ENCODE measurements at places on chromosomes 5 and 9. TPM values are rescaled to one million over a fixed set of nuclear protein-coding genes. Genes with fewer than 3 reads are reported as not detected.

DNA sequence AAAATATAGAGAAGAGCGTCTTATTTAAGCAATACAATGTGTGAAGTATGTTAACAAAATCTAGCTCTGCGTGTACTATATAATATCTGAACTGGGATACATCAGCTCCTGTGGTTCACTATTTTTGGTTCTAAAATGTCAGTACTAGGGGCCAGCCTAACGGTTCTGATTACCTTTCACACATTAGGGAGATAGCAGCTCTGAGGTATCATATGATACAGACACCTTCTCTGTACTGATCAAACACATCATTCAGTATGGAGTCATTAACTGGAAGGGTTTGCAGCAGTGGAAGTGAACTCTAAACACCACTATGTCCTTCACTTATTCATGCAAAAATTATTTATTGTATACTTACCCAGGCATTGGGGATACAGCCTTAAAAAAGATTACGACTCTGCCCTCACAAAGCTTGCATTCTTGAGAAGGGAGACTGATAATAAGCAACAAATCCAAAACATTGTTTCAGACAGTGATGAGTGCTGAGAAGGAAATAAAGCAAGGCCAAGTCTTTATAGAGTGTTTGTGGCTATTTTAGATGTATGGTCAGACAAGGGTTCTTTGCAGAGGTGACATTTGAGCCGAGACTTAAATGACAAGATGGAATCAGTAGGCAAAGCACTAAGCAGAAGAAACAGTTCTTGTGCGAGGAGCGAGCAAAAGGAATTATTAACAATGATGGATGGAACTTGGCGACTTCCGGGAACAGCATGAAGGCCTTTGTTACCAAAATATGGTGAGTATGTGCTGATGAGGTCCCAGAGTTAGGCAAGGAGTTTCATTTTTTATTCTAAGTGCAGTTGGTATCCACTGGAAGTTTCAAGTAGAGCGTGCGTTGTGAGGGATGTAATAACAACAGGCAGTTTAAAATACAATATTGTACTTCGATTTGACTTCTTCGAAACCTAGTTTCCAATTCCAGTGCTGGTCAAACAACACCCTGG lies 1.8 kb upstream of the LNPEP start:
- no peak for DNase-seq

DNA sequence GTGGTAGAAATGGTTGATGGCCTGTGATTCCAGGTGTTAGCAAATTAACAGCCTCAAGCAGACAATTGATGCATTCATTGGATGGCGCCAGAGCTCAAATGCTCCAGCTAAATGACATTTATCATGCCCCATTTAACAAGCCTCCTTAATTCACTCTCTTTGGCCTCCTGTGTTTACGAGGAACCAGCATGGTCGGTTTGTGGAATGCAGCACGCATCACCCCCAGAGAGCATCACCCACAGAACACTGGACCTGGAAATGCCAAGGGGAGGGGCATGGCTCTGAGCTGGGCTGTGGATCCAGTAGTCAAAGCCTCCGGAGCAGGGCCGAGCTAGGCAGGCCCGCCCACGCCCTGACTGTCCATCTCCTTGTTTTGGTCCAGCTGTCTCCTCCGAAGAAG lies 434.0 kb downstream of the GADD45G start:
- no peak for DNase-seq

- DNase-seq, result peak; percentile 94
These were observed 25.3 kb downstream of the ZDHHC11B start for GRCh38 chr5:759111-759751.

DNA sequence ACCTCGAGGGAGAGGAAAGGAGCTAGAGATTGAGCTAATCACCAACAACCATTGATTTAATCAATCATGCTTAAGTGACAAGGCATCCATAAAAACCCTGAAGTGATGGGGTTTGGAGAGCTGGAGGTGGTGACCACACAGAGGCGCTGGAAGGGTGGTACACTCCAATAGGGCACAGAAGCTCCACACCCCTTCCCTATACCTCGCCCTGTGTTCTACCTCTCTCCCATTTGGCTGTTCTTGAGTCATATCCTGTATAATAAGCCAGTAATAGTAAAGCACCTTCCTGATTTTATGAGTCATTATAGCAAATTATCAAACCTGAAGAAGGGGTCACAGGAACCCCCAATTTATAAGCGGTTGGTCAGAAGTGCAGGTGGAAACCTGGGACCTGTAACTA lies 18.3 kb downstream of the ACTL7B start:
- no peak for DNase-seq

DNA sequence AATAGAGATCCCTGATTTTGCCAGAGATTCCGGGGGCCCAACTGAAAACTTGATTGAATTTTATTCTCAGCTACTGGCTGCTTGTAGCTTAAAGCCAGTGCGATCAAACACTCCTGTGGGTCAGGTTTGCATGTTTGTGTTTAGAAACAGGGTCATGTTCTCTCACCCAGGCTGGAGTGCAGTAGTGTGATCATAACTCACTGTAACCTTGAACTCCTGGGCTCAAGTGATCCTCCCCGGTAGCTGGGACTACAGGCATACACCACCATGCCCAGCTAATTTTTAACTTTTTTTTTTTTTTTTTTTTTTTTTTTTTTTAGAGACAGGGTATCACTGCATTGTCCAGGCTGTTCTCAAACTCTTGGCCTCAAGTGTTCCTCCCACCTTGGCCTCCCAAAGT lies 66.6 kb downstream of the LRRC70 start:
- DNase-seq, result no peak

DNA sequence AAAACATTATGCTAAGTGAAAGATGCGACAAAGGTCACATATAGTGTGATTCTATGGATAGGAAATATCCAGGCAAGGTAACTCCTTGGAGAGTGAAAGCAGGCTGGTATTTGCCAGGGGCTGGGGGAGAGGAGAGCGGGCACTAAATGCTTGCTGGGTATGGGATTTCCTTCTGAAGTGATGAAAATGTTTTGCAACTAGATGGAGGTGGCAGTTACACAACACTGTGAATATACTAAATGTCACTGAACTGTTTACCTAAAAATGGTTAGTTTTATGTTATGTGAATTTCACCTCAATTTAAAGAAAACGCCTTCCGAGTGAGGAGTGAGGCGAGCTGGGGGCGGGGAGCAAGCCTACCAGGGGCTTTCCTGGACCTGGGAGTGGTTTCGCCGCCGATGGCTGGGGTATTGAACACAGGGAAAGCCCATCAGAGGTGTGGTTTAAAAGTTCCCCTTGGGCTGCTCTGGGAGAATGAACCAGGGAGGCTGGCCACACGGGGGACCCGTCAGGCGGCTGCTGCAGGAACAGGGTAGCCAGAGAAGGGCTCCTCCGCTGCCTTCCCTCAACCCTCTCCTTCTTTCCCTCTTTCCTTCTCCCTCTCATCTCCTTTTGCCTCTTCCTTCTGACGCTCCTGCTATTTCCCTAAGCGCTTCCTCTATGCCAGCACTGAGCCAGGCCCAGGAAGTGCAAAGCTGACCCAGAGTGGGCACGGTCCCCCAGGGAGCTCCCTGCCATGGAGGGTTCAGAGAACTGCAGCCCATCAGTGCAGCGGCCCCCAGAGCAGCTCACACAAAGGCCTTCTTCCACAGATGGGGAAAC lies 4.9 kb downstream of the AKNA start:
- no peak for DNase-seq

- DNase-seq, result no peak
These were observed 662.0 kb downstream of the PTPRD start for GRCh38 chr9:9950813-9951212.

GRCh38 chr9:9522406-9522805 lies 1090.4 kb downstream of the PTPRD start:
- DNase-seq, result no peak

DNA sequence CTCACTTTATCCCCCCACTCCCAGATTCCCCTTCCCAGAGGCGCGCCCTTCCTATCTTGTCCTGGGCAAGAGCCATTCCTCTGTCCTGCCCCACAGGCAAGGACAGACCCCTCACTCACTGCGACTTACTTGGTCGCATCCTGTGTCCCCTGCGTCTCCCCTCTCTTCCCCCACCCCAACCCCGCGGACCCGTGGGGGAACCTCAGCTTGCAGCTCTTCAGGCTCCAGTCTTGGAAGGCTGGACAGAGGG lies 542 bp downstream of the GGTA1 start:
- no peak for DNase-seq

- DNase-seq, result no peak
These were observed 1056.5 kb upstream of the EDIL3 start for GRCh38 chr5:85441156-85441555.

DNA sequence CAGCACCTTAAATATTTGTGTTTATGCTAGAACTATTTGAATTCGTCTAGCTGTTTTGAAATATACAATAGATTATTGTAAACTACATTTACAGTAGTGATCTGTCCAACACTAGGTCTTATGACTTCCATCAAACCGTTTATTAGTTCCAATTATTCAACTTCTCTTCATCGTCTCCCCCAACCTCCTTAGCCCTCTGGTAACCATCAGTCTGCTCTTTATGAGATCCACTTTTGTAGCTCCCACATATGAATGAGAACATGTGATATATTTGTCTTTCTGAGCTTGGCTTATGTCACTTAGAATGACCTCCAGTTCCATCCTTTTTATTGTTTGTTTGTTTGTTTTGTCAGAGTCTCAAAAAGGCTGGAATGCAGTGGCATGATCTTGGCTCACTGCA lies 11.8 kb downstream of the DMXL1 start:
- no peak for DNase-seq

GRCh38 chr9:124062172-124062571 lies 50.6 kb downstream of the LHX2 start:
- no peak for DNase-seq

GRCh38 chr9:134365791-134366222 lies 39.6 kb downstream of the RXRA start:
- peak; percentile 65 for DNase-seq

GRCh38 chr5:135130261-135131215 lies 96.5 kb upstream of the PITX1 start:
- no peak for DNase-seq

DNA sequence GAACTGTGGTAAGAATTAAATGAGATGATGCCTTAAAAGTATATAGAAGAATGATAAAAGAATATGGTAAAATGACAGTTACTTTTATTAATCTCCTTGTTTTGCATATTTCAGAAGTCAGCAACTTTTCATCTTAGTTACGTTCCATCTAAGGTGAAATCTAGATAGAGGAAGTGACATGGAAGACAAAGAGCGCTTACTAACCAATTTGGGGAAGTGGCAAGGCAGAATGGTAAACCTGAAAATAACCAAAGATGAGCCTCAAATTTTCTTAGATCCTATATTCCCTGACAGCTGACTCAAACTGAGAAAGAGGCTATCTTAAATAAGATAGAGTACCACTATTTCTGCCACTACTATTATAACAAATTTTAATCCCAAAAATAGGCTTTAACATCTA lies 52.5 kb downstream of the FGF10 start:
- no peak for DNase-seq

DNA sequence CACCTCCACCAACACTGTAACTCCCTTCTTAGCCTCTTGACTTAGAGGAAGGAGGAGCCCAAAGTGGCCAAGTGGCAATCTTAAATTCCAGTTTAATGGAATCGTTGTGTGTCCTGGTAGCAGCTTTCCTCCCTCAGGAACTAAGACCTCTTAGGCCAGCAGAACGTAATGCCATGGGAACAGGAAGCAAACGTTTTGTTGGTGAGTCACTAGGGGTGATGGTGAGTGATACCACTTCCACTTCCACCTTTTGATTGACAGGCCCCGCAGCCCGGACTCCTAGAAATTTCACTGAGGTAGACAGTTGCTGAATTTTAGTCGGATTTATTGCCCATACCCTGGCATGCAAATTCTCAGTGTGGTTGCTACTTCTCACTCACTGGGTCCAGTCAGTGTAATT lies 94.2 kb upstream of the FBN2 start:
- no peak for DNase-seq

DNA sequence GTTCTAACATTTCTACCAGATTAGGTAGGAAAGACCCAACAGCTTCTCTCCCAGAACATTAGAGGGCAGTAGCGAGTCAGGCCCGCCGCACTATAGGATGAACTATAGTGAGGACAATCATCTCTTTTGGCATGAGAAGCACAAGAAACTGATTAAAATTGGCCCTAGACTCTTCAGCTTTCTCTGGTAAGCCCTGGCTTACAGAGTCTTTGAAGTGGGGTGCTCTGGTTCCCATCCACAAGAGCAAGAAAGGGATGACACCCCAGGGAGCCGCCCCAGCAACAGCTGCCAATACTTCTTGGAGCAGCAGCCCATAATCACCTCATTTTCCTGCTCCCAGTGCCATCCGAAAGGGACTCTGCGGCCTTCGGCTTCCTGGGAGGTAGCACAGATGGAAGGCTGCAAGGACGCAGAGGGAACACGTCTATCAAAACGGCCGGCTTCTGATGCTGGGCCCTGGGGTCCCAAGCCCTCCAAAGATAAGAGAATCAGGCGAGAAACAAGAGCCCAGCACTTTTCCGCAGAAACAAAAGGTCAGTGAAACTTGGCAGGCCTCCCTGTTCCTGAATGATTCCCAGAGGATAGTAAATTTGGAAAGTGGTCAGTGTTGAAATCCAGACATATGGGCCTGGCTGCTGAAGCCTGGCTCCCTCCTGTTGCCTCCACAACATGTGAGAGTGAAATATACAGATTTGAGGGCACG lies 69.3 kb downstream of the HSD17B3 start:
- peak; percentile 70 for DNase-seq

DNA sequence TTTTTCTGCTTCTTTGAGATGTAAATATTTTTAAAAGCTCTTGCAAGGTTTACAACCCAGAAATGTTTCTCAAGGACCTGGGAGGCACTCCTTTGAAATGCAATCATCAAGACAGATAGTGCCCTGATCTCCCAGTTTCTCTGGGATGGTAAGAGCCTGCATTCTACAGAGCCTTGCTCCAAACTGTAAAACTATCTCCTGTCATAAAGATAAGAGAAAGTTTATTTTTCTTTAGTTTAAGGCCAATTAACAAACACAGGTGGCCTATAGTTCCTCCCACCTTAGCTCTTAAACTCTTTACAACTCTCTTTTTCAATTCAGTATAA lies 1231.1 kb upstream of the NUDT12 start:
- DNase-seq, result no peak

Gene QSOX2
- 6.5 TPM for total RNA-seq

Gene FLT4
- total RNA-seq, result 8.2 TPM

Gene RETREG1
- total RNA-seq, result 145 TPM

Gene OR13C8
- total RNA-seq, result not detected

Gene OR1J4
- not detected for total RNA-seq

Gene SEPTIN8
- total RNA-seq, result 31.3 TPM

Gene PHPT1
- total RNA-seq, result 189 TPM

Gene FAXDC2
- total RNA-seq, result 10.1 TPM

Gene RGMB
- total RNA-seq, result 15.6 TPM

Gene PCDHGA5
- 4.3 TPM for total RNA-seq

Gene SLC1A1
- 3.4 TPM for total RNA-seq

Gene KIF3A
- total RNA-seq, result 8.0 TPM
